Smooth muscle cell of the coronary artery (primary cell): ENCODE measurements at places on chromosomes 4 and X. TPM values are rescaled to one million over a fixed set of nuclear protein-coding genes. Genes with fewer than 3 reads are reported as not detected.

Gene CACNA1F
- total RNA-seq: not detected in 2 replicates

Gene SEL1L3
- 10.8 and 90.7 TPM in 2 replicates for total RNA-seq

Gene ADH4
- total RNA-seq: not detected in 2 replicates

Gene NALF2
- not detected in 2 replicates for total RNA-seq

Gene TLR1
- 0.68 and 2.0 TPM in 2 replicates for total RNA-seq

Gene SMIM31
- total RNA-seq: not detected in 2 replicates

Gene BBS7
- 15.8 and 26.7 TPM in 2 replicates for total RNA-seq

Gene SLITRK4
- 0.15 and 1.3 TPM in 2 replicates for total RNA-seq

Gene ZNF732
- total RNA-seq: 0.30 TPM in 1 of 2 replicates, not detected in the other

Gene PCDH18
- 33.4 and 297 TPM in 2 replicates for total RNA-seq

Gene CT55
- not detected in 2 replicates for total RNA-seq

Gene USP17L15
- not detected in 2 replicates for total RNA-seq

Gene FATE1
- not detected in 2 replicates for total RNA-seq

Gene OTUD6A
- not detected in 2 replicates for total RNA-seq

Gene MTMR8
- 0.08 TPM in 1 of 2 replicates, not detected in the other for total RNA-seq

Gene NAP1L2
- total RNA-seq: 0.23 and 0.70 TPM in 2 replicates

Gene ARMCX4
- 3.5 and 3.9 TPM in 2 replicates for total RNA-seq

Gene REELD1
- total RNA-seq: not detected in 2 replicates

Gene CT45A10
- not detected in 2 replicates for total RNA-seq

Gene CT47C1
- total RNA-seq: not detected in 2 replicates

Gene RASGEF1B
- 0.15 and 1.5 TPM in 2 replicates for total RNA-seq

Gene CDKL2
- total RNA-seq: 0.15 and 1.8 TPM in 2 replicates

Gene CCDC158
- total RNA-seq: 0.23 TPM in 1 of 2 replicates, not detected in the other

Gene FGFBP2
- total RNA-seq: not detected in 2 replicates

Gene IL2
- total RNA-seq: not detected in 2 replicates

Gene RAB9B
- 0.94 and 1.5 TPM in 2 replicates for total RNA-seq

Gene USP11
- total RNA-seq: 43.2 and 63.9 TPM in 2 replicates

Gene ZMAT1
- total RNA-seq: 0.12 and 0.30 TPM in 2 replicates

Gene INPP4B
- total RNA-seq: 8.3 and 20.2 TPM in 2 replicates

Gene SGMS2
- total RNA-seq: 83.4 and 98.9 TPM in 2 replicates

Gene TMEM129
- 33.8 and 37.2 TPM in 2 replicates for total RNA-seq

Gene CFP
- total RNA-seq: 0.12 and 0.15 TPM in 2 replicates

Gene ABCG2
- total RNA-seq: 0.47 and 3.4 TPM in 2 replicates

Gene AMTN
- 1.1 TPM in 1 of 2 replicates, not detected in the other for total RNA-seq

Gene MTNR1A
- not detected in 2 replicates for total RNA-seq

Gene DLG3
- total RNA-seq: 15.8 and 17.4 TPM in 2 replicates

Gene SATL1
- total RNA-seq: not detected in 2 replicates

Gene KIF4A
- 0.59 and 5.2 TPM in 2 replicates for total RNA-seq

Gene USP17L30
- total RNA-seq: not detected in 2 replicates

Gene DMD
- total RNA-seq: 3.6 and 23.2 TPM in 2 replicates

Gene CT47B1
- total RNA-seq: not detected in 2 replicates

Gene PCSK1N
- total RNA-seq: 0.15 and 0.23 TPM in 2 replicates

Gene ATOH1
- total RNA-seq: not detected in 2 replicates

Gene NXF2
- total RNA-seq: not detected in 2 replicates

Gene PARM1
- total RNA-seq: 0.70 and 1.2 TPM in 2 replicates

Gene HAND2
- total RNA-seq: 9.1 and 12.6 TPM in 2 replicates

Gene UGT2A1
- 0.68 TPM in 1 of 2 replicates, not detected in the other for total RNA-seq
